ENCODE measurements at places on chromosomes 3 and 15. TPM values are rescaled to one million over a fixed set of nuclear protein-coding genes. Genes with fewer than 3 reads are reported as not detected.

The AQP9 gene
- 0.50 TPM for total RNA-seq

The CMTM8 gene
- 16.8 TPM for total RNA-seq

DNA sequence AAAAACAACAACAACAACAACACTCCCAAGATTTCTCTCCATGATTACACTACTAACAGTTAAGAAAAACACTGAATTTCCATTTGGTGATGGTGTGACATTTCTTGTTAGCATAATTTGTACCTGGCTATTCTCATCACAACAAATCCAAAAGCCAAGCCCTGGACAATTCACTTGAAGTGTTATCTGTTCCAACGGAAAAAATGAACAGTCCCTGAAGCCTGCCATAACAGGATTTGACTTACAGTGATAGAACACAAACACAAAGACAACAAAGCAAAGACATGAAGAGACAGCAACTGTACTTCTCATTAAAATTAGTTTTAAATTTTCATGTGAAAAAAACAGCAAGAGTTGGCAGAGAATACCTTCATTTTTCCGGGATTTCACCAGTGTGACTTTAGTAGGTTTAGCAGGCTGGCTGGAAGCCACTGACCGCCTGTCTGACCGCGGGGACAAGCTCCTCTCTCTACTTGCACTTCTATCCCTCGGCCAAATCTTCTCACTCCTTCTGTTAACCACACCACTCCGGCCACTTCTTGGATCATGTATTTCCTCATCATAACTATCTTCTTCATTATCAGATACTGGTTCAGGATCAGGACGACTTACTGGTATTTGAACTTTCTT is 56.3 kb downstream of the TJP1 start:
- H3K27me3 ChIP-seq, result no peaks in the 10 kb centered on the region
- no peak overlapping the region for H3K4me3 ChIP-seq
- no peaks in the 10 kb centered on the region for H3K4me1 ChIP-seq
- no peaks in the 10 kb centered on the region for H3K36me3 ChIP-seq
- H3K27ac ChIP-seq, result no peak overlapping the region

DNA sequence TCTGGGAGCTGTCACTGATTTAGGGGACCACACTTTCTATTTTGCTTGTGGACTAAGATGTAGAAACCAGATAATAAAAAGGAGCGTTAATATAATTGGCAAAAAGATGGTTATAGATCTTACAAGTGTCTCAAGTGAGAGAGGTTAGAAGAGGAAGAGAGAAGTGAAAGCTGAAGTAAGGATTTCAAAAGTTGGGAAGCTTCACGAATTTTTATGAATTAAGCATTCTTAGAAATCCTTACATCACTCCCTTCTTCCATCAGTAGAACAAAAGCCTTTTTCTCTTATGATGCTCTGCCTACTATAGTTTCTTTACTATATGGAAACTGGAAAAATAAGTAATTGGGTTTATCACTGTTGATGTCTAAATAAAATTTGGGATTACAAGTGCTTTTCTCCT is 146.5 kb downstream of the FNDC3B start:
- no peak overlapping the region for H3K4me3 ChIP-seq
- no peak overlapping the region for H3K27ac ChIP-seq
- no peaks in the 10 kb centered on the region for H3K27me3 ChIP-seq
- H3K4me1 ChIP-seq, result peaks cover 3% of the 10 kb centered on the region

DNA sequence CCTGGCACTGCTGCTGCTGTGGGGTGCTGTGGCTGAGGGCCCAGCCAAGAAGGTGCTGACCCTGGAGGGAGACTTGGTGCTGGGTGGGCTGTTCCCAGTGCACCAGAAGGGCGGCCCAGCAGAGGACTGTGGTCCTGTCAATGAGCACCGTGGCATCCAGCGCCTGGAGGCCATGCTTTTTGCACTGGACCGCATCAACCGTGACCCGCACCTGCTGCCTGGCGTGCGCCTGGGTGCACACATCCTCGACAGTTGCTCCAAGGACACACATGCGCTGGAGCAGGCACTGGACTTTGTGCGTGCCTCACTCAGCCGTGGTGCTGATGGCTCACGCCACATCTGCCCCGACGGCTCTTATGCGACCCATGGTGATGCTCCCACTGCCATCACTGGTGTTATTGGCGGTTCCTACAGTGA is 2.1 kb downstream of the GRM2 start:
- H3K27me3 ChIP-seq, result no peaks in the 10 kb centered on the region
- no peak overlapping the region for H3K27ac ChIP-seq
- no peak for DNase-seq
- H3K4me1 ChIP-seq, result no peaks in the 10 kb centered on the region
- no peak overlapping the region for H3K4me3 ChIP-seq

DNA sequence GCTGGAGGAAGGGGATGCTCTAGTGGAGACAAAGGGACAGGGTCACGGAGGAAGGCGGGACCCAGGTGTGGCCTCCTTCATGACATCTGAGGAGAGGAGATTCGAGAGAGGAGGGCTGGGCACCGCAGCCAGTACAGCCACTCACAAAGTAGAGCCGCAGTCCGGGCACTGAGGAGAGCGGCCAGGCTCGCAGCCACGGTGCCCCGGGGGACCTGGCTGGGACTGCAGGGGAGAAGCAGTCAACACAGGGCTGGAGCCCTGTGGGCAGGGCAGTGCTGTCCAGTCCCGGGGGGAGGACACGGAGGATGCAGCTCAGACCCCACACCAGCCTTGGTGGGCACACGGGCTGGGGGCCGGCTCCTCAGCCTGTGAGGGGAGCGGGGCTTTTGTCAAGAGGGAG is 40.3 kb downstream of the HMCES start:
- no peak overlapping the region for H3K27ac ChIP-seq
- no peak for DNase-seq
- no peaks in the 10 kb centered on the region for H3K36me3 ChIP-seq
- H3K27me3 ChIP-seq, result no peaks in the 10 kb centered on the region

The TEX264 gene
- total RNA-seq, result 40.9 TPM

DNA sequence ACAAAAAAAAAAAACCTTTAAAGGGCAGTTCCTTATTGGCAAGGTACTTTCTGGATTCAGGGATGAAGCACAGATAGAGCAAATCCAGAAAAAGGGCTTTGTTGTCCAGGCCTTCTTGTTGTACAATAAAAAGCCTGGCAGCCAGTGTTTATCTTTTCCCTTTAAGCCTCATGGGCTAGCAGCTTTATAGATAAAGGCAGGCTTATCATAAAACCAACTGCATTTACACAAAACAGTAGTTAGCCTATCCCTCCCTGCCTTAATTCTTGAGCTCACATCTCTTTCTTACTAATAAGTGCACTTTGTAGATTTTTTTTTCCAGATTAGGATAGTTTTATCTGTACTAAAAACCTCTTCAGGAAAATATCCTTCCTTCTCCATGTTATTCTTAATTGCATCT is 662.8 kb upstream of the CCDC54 start:
- no peaks in the 10 kb centered on the region for H3K36me3 ChIP-seq
- H3K27me3 ChIP-seq, result no peaks in the 10 kb centered on the region
- H3K4me1 ChIP-seq, result no peaks in the 10 kb centered on the region
- no peak for DNase-seq
- H3K27ac ChIP-seq, result no peak overlapping the region

DNA sequence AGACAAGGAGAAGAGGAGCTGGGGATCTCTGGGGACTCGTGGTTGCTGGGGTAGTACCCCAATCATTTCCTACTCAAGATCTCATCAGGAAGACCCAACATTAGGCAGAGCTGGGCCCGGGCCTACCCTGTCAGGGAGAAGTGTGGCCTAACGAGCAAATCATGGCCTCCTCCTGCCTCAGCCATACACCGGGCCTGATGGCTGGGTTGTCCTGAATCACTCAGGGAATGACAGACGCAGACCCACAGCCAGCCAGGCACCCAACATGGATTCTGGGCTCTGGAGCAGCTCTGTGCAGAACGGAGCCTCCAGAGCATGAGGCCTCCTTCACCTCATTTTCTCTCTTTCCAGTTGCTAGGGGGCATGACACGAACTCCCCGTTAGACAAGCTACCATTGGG is 19.7 kb downstream of the ITGA11 start:
- H3K4me3 ChIP-seq, result no peak overlapping the region
- no peak for DNase-seq
- H3K4me1 ChIP-seq, result no peaks in the 10 kb centered on the region
- H3K36me3 ChIP-seq, result no peaks in the 10 kb centered on the region
- no peak overlapping the region for H3K27ac ChIP-seq

The NTRK3 gene
- total RNA-seq, result 0.67 TPM

The RTP2 gene
- total RNA-seq, result not detected

GRCh38 chr3:73504239-73504638 is 120.5 kb downstream of the PDZRN3 start:
- H3K27me3 ChIP-seq, result no peaks in the 10 kb centered on the region
- H3K27ac ChIP-seq, result no peak overlapping the region
- H3K36me3 ChIP-seq, result no peaks in the 10 kb centered on the region

GRCh38 chr15:41597787-41598186 is 38.8 kb downstream of the TYRO3 start:
- no peaks in the 10 kb centered on the region for H3K36me3 ChIP-seq
- no peaks in the 10 kb centered on the region for H3K27me3 ChIP-seq
- no peaks in the 10 kb centered on the region for H3K4me1 ChIP-seq
- no peak for DNase-seq

- no peak for DNase-seq
- H3K36me3 ChIP-seq, result no peaks in the 10 kb centered on the region
- no peaks in the 10 kb centered on the region for H3K27me3 ChIP-seq
- no peak overlapping the region for H3K4me3 ChIP-seq
Measured at GRCh38 chr3:143226678-143227291, 107.2 kb downstream of the CHST2 start.

DNA sequence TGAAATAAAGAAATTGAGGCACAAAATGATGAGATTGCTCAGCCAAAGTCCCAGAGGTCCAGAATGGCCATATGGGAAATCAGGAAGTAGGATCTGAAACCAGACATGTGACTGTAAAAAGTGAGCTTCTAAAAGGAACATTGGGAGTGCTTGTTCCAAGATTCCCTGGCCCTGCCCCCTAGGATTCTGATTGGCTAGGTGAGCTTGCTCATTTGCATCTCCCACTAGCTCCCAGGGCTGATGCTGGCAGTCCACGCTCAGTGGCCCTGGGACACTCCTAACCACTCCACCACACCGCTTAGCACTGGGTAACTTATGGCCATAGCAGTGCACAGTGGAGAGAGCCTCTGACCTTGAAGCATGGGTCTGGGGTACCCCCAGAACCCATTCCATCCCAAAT is 326.7 kb downstream of the NTRK3 start:
- H3K27me3 ChIP-seq, result no peaks in the 10 kb centered on the region
- H3K27ac ChIP-seq, result no peak overlapping the region
- no peak for DNase-seq
- H3K4me3 ChIP-seq, result no peak overlapping the region
- H3K36me3 ChIP-seq, result no peaks in the 10 kb centered on the region
- no peaks in the 10 kb centered on the region for H3K4me1 ChIP-seq

All from CD4-positive, alpha-beta memory T cell (primary cell).